Dorsolateral prefrontal cortex (tissue), 122 donors: ENCODE measurements at places on chromosomes 4 and X.

DNA sequence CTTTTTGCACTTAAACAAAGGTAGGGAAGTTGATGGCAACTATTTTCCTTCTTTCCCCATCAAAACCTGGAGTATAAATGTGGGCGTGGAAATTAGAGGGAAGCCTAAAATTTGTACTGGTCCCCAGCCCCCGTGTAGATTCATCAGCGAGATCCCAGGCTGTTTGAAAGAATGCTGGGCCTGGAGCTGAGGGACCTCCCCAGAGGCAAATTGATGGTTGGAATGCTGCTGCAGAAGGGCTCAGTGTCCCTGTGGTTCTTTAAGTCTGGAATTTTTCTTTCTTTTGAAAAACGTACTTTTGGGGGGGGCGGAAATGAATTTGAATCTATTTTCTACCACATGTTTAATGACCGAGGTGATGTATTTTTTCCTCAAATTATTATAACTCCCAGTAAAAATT lies 197.2 kb downstream of the CBR4 start:
- DNase-seq, result no peak

DNA sequence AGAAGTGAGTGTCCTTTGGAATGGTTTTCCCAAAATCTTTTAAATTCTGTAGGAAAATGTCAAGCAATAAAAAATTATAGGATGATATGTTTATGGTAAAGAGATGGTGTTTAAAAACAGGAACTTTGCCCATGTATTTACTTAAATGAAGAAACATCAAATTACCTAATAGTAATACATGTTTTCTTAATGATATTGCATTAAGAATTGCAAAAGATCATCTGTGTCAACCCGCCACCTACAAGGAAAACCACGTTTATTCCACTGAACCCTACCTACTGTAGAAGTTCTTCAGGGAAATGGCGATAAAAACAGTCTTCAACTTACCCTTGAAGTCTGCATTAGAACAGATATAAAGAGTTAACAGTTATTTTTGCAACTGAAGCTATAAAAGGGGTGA lies 67.2 kb upstream of the NDP start:
- no peak for DNase-seq

- no peak for DNase-seq
Observed at GRCh38 chr4:43837604-43838003, 611.0 kb downstream of the KCTD8 start.

DNA sequence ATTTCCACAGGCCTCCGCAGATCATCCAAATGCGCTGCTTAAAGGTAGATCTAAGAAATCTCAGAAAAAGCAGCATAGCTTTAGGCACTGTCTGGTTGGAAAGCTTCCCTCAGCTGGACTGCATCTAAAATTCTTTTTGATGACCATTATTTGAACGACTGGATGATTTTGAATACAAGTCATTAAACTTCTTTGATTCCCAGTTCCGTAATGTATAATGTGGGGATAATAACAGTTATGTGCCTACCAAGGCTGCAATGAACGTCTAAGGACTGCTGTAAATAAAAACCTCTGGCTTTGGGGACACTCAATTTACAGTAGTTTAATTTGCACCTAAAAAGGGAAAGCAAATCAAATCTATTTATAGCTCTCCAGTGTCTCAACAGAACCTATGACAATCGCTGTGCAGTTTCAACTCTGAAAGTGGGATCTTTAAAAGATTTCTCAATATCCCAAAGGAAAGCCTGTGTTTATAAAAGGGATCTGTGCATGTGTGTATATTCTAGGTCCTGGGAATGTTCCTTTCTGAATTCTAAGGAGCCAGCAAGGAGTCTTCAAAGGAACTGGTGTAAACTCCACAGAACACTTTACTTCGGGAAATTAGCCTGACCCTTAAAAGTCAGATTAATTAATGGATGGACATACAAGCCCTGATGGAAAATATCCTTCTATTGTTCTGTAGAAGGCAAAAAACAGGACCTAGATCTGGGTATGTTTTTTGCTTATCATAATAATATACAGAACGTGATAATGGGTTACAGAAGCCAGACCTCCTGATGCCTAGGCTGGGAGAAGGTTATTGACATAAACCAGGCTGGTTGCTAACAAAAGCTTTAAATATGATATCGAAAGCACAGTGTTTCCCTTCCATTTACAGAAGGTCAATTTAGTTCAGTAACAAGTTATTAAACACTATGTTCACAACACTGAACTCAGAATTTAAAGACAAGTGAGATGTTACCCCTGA lies 53.4 kb downstream of the AFAP1 start:
- no peak for DNase-seq

DNA sequence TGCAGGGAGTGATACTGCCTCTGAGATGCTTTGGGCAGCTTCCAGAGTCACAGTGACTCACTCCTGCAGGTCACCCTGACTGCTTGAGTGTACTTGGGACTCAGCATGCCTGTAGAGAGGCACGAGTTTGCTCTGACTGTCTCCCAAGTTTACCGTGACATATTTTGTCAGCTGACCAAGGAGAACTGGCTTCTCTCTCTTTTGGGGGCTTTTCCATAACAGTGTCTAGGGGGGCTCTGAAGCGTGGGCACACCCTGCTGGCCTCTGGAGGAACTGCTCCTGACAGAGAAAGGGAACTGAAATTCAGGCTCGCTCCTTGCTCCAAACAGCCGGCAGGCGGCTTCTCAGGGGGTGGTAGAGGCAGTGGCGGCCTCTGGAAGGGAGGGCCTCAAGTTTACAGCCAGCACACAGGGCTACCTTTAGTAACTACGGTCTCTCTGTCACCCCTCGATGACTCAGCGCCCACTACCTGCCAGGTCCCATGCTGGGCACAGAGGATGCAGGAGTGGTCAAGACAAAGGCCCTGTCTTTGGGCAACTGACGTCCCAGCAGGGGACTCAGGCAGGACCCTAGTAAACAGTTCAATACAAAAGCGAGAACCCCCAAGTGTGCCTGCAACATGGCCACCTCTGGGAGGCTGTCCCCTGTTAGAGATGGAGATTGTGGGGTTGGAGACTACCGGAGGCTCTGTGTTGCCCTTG lies 17.8 kb downstream of the ZNF185 start:
- DNase-seq, result no peak
